ENCODE measurements at places on chromosomes 2 and 18.

GRCh38 chr2:207224791-207225482 is 59.2 kb upstream of the KLF7 start:
- no peak for DNase-seq

- no peak for DNase-seq
Measured at GRCh38 chr2:32852856-32853255, 93.9 kb upstream of the LTBP1 start.

GRCh38 chr2:71903841-71904240 is 243.8 kb downstream of the CYP26B1 start:
- no peak for DNase-seq

GRCh38 chr18:10140461-10141282 is 226.9 kb downstream of the VAPA start:
- no peak for DNase-seq

DNA sequence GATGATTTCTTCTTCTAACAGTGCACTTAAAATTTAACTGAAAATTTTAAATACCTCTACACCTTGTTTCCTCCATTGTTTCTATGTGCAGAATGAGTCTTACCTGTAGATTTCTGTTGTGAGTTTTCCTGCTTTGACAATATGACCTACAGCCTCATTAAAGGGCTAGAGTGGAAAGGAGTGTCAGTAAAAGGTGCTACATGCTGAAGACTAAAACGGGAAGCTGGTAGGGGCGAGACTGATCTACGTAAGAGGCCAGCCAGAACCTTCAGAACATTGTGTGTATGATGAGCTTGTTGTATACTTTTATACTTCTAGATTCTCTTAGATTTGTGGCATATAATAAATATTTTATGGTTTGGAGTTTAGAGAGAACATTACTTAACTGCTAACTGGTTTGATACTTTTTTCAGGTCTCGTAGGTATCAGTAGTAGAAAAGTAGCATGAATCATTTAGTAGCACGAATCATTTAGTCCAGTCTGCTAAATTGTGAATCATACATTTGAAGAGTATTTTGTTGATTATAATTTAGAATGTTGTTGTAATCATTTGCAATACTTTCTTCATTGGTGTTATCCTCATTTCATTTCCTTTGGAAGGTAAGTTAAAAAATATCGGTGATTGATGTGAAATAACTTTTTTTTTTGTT is 14.3 kb downstream of the INSIG2 start:
- DNase-seq = no peak

DNA sequence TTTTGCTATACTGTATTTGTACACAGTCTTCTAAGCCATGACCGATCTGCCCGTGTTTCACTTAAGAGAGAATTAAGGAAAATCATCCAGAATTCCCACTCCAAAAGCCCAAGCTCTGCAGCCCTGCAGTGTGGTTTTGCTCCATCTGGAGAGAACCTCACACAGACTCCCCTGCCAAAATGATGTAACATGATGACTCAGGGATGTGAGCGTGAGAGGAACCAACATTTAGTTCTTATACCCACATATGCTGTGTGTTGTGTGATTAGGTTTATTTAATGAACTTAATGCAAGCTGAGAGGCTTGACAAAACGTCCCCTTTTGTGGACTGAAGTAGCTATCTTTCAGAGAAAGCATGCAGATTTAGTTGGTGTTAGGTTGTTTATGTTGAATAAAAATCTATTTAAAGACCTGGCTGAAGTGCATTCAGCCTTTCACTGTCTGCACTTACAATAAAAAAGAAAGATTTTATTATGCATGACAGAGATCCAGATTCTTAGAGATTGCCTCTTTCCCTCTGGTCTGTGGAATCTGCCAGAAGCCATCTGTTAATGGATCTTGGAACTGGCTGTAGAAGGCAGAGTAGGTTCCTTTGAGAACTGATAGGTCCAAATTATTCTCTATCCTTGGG is 6.3 kb downstream of the RAB12 start:
- no peak for DNase-seq

- no peak for DNase-seq
Measured at GRCh38 chr2:241657786-241658254, 20.3 kb downstream of the ATG4B start.

- DNase-seq = no peak
Measured at GRCh38 chr2:136020831-136021230, 35.4 kb upstream of the DARS1 start.

GRCh38 chr2:54809819-54810218 is 86.4 kb downstream of the EML6 start:
- no peak for DNase-seq

- no peak for DNase-seq
Measured at GRCh38 chr18:23875966-23876895, 138.3 kb upstream of the TTC39C start.

DNA sequence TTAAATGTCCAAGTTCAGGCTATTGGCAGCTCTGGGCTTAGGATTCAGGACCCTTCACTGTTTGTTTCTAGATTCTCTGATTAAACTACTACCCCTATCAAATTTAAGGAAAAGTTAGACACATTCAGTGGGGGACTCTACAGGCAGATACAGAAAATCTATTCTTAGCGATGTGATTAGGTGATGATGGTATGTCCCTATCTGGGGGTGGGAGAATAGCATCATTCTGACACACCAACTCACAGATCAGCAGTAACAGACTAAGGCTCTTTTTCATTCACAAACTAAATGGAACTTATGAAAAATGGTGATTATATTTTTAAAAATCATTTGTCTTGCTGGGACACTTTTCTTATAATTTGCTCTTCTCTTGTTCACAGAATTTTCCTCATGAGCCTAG is 232.9 kb upstream of the CDH2 start:
- DNase-seq = no peak

Measured in left renal pelvis (tissue), 4 donors.